Endodermal cell (in vitro differentiated cells): ENCODE measurements at places on chromosomes 2 and 18. TPM values are rescaled to one million over a fixed set of nuclear protein-coding genes. Genes with fewer than 3 reads are reported as not detected.

- no peak for DNase-seq
Observed at GRCh38 chr2:233084488-233084887, 24.3 kb downstream of the INPP5D start.

The USP40 gene
- 9.5 and 12.9 TPM in 2 replicates for total RNA-seq

DNA sequence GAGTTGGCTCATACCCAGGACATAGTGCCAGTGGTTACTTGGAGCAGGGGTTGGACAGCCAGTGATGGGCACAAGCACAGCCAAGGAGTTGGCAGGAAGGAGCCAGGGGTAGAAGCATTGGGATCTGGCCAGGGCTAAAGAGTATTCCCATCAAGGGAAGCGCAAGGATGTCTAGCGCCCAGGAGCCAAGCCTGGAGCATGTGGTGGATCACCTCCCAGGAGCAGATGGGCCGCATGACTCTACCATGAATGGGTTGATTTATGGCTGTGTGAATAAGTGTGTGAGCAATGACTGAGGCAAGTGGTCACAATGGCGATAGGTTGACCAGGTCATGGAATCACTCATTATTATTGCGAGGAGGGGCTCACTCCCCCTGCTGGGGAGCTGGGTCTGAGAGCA, 111.1 kb downstream of the FHOD3 start:
- no peak for DNase-seq

- peak; percentile 94 for DNase-seq
Observed at GRCh38 chr2:199488772-199489400, 31.1 kb upstream of the SATB2 start.

DNA sequence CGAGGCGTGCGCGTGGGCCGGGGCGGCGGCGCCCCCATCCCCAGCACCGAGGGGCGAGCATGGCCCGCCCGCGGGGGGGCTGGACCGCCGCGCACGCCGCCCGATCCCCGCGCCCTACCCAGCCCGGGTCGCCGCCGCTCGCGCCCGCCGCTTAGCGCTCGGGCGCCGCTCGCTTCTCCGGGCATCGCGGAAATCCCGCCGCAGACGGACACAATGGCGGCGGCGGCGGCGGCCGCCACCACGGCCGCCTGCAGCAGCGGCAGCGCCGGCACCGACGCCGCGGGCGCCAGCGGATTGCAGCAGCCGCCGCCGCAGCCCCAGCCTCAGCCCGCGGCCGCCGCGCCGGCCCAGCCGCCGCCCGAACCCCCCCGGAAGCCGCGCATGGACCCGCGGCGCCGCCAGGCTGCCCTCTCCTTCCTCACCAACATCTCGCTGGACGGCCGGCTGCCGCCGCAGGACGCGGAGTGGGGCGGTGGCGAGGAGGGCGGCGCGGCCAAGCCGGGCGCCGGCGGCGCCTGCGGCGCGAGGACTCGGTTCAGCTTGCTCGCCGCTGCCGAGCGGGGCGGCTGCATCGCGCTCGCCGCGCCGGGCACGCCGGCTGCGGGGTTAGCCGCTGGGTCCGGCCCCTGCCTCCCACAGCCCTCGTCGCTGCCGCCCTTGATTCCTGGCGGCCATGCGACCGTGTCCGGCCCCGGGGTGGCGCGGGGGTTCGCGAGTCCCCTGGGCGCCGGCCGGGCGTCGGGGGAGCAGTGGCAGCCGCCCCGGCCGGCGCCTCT, 453 bp downstream of the CABLES1 start:
- peak; percentile 72 for DNase-seq

The DTNA gene
- 48.5 to 167 TPM (median 51.6 TPM) in 3 replicates for total RNA-seq
